ENCODE measurements at places on chromosomes 2 and 18.

- no peak for DNase-seq
These were observed 1.6 kb upstream of the PPP1R1C start for GRCh38 chr2:181984060-181984459.

DNA sequence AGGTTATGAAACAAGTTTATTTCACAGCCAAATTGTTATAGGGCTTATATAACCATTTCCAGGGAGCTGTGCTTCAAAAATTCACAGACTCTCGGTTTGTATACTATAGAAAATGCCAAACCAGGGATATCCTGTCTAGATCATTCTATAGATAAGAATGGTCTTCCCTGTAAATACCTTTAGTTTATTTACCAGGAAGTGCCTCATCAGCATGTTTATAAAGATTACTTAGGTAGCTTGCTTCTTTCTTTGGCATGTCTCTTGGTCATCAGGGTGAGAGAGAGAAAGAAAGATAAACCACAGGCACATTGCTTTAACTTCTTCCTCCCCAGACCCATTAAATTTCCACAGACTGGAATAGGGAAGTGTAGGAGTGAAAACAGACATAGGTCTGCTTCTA, 439.4 kb downstream of the SPAG16 start:
- no peak for DNase-seq

DNA sequence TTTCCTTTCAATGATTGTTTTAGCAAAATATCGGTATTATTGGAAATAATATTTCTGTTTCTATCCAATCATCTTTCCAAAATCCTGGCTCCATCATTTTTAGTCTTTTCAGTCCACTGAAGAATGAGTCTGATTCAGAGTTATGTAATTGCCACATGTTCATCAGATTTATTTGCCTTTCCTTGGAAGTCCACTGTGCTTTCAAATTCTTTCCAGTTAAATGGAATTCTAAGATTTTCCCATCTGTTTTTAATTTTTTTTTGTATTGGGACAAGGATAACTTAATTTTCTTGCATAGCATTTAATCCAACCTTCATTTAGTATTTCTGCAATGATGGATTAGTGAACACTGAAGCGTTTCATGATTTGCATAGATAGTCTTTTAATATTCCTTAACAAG, 521.5 kb upstream of the NRXN1 start:
- no peak for DNase-seq

GRCh38 chr2:10036095-10036884, 7.1 kb upstream of the KLF11 start:
- DNase-seq, result peak; percentile 82

GRCh38 chr18:64409511-64409910, 260.6 kb upstream of the LINC00305 start:
- DNase-seq, result no peak

DNA sequence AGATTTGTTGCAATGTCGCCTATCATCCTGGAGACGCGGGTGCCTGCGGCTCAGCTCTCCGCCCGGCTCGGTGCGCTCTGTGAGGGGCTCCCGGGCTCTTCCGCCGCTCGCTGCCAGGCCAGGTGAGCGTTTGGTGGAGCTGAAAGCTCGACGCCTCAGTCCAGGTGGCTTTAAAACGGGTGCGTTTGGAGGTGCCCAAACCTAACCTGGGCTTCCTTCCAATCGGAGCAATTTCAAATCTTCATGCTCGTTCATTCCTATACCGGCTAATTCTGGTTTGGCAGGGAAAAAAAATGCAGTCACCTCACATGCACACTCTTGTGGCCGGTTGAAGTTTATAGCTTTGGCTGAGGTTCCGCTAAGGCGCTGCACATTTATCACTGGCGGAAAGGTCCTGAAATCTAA, at the start of gene SLC16A14:
TSS of gene SLC16A14 (minus strand) at position 274 of the 405 bp plus-strand sequence. CDS start 9,572 bp downstream, outside the sequence.
- DNase-seq, result no peak

GRCh38 chr2:230256733-230257332, 31.3 kb downstream of the SP140 start:
- DNase-seq, result no peak

DNA sequence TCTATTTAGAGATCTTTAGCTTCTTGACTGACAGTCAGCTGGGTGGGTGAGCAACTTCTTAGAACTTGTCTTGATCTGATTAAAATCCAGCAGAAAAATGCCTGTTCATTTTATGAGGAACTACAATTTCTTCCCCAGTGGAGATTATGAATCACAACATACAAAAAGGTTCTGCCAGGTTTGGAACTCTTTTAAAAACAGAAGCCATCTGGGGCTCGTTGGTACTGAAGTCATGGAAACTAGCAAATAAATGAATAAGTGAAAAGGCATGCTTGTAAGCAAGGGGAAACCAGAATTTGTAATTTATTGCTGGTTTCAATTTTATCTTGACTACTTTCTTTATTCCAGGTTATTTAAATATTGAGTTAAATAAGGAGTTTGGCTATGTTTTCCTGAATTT, 767.4 kb downstream of the MBD2 start:
- no peak for DNase-seq

DNA sequence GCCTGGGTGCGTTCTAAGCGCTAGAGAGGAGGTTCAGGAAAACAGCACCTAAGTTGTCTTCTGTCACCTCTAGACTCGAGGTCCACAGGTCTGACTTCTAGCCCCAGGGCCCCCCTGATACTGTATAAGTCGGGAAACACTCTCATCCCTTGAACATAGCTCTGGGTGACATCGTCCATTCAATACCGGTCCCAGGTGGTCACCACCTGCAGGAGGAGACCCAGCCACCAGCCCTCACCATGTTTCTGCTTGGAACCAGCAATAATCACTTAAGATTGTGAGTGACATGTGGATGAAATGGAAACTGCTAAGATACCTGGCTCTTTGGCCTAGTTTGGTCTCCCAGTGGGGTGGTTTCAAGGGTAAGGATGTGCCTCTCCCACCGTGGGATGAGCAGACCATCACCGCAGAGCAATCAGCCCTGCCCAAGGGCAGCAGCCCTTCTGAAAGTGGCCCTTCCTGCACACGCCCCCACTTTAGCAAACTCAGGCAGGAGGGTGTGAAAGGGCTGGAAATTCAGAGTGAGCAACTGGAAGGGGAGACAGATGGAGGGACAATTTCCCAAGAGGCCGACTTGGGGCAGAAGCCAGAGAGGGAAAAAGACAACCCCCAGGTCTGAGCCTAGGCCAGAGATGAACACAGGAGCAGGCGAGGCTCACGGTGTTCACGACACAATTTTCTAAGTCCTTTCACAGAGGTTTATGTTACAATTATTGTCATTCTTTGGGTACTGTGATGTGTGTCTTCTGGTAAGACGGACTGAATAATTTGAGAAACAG, 95.2 kb downstream of the ZNF516 start:
- DNase-seq, result no peak

GRCh38 chr2:6845903-6846302, 19.8 kb downstream of the CMPK2 start:
- DNase-seq, result no peak

DNA sequence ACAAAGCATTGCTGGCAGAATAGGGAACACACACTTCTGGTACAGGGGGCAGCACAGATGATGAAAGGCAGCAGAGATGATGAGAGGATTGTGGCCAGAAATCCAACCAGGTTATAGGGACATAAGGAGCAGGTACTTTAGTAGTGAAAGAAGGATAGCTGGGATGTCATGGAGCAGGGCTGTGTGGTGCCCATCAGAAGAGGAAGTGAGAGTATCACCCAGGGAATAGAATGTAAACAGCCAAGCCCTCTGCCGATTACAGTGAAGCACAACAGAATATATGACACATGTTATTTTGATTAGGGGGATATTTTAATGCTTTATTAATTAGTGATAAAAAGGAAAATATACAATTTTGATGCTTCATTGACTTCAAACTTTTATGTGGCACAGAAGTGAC, 883.4 kb upstream of the CDH2 start:
- no peak for DNase-seq

DNA sequence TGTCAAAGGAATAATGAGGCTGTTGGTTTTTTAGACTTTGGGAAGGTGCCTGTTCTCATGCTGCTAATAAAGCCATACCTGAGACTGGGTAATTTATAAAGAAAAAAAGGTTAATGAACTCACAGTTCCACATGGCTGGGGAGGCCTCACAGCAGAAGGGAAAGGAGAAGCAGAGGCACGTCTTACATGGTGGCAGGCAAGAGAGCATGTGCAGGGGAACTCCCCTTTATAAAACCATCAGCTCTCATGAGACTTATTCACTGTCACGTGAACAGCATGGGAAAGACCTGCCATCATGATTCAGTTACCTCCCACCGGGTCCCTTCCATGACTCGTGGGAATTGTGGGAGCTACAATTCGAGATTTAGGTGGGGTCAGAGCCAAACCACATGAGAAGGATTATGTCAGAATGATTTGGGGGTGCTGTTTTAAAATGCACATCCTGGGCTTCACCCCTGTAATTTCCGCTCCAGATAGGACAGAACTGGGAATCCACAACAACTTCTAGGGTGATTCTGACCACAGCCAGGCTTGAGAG, 37.8 kb downstream of the TCF7L1 start:
- no peak for DNase-seq

- no peak for DNase-seq
These were observed 36.0 kb downstream of the SLC14A2 start for GRCh38 chr18:45651275-45651674.

GRCh38 chr2:20186078-20186854, 38.7 kb downstream of the SDC1 start:
- DNase-seq, result peak; percentile 62

DNA sequence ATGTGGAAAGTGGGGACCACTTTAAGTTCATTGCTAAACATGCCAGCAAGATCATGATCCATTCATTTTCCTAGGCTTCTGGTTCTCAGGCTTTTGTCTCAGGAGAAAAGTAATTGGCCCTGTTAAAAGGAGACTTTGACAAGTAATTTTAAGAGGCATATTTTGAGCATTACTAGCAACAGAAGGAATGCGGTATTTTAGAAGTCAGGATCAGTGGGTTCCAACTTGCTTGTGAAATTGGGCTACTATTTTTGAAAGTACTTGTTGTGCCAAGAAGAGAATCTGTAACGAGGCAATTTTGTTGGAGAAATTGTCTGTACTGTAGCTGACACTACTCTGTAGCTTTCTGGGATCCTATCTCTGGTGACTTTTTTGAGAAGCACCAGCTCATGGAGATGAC, 59.4 kb downstream of the CERS6 start:
- DNase-seq, result no peak

DNA sequence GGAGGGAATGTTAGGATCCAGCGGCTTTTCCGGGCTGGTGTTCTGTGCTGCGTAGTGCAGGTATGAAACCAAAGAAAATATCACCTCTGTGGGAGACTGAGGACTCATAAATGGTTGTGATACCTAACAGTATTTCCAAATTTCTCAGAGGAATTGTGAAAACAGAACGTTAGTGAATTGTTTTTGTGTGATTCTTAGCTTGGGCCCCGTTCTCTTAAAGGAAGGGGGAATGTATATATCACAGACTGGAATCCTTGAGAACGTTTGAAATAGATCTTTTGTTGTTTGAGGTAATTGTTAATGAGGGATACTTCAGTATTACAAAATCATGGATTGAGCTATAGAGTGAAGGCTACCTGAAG, 834 bp downstream of the ZNF638 start:
- no peak for DNase-seq
